ENCODE measurements at places on chromosomes 4 and X.

- DNase-seq, result no peak
Observed at GRCh38 chrX:153669901-153670731, 3.5 kb downstream of the PNCK start.

DNA sequence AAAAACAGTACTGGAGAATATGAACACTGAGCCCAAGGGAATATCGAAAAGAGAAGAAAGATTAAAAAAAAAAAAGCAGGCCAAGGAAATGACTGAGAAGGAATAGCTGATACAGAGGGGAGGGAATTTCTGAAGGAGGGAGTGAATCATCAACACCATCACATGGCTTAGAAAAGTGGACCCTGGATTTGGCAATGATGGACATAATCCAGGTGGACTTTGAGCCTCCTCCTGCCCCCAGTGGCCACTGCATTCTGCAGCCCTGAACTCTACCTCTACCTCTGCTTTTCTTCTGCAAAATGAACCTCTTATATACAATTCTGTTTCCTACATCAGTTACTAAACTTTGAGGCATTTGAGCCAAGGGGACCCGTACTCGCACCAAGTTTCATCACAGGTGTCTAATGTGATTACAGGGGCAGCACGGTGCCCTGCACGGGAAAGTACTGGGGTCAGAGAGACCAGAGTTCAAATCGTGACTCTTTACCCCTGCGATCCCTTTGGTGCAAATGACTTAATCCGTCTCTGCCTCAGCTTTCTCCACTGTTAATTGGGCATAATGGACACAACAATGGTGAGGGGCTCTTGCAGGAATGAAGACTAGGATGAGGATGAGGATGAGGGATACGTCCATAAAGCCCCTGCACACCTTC lies 1.1 kb downstream of the OCIAD2 start:
- DNase-seq, result no peak

DNA sequence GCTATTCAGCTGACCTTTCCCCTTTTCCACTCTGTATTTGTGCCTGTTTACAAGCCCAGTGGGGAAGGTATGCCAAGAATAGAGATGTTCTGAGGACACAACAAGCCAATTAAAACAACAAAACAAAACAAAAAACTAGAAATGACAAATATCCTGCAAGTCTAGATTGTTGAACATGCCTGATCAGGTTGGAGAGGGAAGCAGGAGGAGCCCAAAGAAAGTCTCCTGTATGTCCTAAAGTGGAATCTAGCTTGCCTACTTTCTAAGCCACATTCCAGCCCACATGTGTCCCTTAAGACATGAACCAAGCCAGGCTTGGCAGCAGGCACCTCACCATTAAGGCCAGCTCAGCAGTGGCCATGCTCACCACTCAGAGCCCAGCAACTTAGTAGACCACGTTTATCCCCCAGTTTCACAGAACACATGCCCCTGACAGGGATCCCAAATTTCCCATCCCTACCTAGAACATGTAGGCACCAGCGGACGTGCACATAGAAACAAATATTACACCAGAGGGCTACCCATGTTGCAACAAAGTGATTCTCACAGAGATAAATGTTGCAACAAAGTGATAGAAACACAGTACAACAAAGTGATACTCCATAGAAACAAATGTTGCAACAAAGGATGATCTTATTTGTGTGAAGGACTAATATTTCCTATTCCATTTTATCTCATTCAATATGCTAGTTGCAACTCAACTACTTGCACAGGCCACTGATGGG lies 48.3 kb downstream of the CD99L2 start:
- DNase-seq, result no peak

DNA sequence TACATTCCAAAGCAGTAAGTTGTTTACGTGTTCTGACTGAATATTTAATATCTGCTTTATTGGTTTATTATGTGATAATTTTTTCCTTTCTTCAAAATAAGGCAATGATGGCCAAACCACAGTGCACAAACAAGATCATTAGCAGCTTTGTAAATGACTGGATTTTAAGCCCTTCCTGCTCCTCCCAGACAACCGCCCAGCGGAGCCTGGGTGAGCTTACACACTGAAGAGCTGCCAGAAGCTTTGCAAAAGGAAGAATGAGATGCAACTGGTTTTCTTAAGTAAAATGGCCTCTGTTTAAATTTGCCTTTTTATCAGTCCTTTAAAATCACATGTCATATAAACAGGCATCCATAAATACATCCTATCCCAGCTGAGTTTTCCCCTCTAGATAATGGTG lies 52.2 kb downstream of the SPARCL1 start:
- DNase-seq, result no peak

DNA sequence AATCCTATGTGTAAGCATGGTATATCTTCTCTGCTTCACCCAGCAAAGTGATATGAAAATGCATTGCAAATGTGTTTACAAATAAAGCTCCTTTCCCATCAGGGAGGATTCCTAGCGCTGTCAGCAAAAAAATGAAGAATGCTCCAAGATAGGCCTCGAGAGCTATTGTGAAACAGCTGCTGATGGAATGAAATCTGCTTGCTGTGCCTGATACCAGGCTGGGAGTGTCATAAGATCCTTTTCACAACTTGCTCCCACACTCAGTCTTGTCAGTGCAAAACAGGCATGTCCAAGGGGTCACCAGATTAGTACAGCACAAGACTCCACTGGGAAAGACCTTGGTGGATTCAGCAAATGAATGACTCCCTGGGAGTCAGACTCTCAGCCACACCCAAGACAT lies 34.1 kb downstream of the HNRNPH2 start:
- DNase-seq, result no peak

DNA sequence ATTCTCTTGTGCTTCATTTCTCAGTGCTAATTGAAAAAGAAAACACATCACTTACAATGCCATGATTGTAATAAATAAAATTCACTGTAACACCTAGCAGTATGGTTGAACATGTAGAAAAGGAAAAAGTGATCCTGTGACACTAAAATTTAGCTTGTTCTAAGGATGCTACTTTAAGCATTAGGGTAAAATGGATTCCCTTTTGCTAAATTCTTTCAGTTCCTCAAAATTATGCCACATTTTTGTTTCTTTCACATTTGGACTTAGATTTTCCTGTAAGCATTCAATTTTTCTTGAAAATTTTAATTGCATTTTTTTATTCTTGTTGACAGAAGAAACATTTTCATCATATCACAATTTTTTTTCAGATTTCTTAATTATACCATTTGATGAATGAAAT lies 19.4 kb downstream of the TET2 start:
- no peak for DNase-seq

DNA sequence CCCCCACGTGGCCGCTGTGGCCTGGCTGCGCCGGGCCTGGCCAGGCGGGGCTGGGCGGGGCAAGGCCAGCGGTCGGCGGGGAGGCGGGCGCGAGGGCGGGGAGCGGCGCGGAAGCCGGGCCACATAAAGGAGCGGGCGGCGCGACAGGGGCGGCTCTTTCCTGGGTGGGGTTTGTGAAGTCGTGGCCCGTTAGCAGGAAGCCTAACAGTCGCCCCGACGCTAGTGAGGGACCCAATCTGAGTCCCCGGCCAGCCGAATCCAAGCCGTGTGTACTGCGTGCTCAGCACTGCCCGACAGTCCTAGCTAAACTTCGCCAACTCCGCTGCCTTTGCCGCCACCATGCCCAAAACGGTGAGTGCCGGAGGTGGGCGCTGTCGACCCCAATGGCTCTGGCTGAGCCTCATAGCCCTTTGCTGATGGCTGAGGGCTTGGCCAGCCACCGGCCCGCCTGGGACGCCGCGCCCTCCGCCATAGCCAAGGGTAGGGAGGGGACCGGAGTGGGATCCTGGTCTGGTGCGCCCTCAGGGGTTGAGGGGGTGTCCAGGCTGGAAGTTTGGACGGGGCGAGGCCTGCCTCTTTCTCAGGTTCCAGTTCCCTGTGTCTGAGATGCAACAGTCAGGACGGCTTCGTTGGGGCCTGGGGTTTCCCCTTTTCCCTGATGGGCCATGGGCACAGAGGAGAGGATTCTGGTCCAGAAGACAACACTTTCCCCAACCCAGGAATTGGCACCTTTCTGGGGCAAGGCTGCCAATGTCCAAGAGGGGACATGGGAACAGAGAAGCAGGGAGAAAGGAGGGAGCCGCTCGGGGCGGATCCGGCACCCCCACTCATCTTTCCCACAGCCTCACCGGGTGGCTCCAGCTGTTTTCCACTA lies at the start of gene MSN:
TSS of gene MSN (plus strand) at position 152 of the 874 bp plus-strand sequence. CDS start at position 340, 188 bp downstream.
- peak; percentile 37 for DNase-seq

DNA sequence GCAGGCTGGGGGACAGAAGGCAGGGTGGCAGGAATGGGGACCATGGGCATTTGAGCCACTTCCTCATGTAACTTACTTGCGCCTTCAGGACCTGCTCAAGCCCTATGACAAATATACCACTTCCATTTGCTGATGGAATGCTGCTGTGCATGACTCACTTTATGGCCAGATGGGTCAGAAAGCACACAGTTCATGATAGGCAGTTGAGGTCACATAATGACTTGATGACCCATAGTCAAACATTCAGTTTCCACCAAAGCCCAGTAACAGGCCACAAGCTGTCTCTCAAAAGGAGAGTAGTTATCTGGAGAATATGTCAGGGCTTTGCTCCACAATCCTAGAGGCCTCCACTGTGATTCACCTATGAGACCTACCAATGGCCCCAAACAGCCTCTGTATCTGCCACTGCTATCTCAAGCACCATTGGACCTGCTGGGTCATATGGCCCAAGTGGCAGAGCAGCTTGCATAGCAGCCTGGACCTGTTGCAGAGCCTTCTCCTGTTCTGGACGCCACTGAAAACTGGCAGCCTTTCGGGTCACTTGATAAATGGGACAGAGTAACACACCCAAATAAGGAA lies 5.3 kb upstream of the PAPSS1 start:
- no peak for DNase-seq

- no peak for DNase-seq
Observed at GRCh38 chr4:185702147-185702663, 109.8 kb downstream of the SORBS2 start.

GRCh38 chrX:9857575-9858474 lies 71.6 kb downstream of the SHROOM2 start:
- DNase-seq, result no peak

- no peak for DNase-seq
Observed at GRCh38 chr4:78622253-78622979, 70.8 kb downstream of the ANXA3 start.

DNA sequence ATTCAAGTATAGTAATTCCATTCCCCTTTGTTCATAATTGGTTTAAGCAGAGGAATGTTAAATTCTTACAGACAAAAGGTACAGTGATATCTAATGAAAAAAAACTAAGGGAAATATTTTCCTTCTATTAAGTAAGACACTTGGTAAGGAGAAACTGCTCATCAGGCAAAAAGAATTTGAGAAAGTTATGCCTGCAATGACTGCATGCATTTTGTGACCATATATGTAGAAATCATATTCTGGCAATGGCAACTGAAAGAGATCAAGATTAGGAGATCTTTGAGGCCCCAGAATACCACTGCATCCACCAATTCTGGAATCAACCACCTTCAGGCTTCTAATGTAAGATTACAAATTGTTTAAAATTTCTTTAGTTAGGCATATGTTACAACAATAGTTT lies 364.8 kb downstream of the PCDH10 start:
- DNase-seq, result no peak

GRCh38 chr4:13527981-13528820 lies 16.1 kb downstream of the NKX3-2 start:
- no peak for DNase-seq

DNA sequence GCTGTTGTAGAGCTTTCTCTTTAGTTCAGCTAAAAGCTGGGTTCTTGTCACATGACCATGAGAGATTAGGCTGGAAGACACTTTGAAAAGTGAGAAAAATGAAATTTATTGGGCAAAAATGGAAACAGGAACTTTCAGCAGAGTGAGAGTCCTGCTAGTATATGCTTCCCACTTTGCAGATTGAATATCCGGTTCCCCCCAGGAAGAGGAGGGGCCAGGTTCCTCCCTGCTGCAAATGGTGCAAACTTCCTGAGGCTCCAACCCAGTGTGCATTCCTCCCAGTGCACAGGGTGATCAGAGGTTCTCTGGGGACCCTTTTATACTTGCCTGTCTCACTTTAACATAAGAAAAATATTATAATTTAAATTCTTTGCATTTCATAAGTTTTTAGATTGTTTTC lies 119.9 kb upstream of the SPIN4 start:
- DNase-seq, result no peak

DNA sequence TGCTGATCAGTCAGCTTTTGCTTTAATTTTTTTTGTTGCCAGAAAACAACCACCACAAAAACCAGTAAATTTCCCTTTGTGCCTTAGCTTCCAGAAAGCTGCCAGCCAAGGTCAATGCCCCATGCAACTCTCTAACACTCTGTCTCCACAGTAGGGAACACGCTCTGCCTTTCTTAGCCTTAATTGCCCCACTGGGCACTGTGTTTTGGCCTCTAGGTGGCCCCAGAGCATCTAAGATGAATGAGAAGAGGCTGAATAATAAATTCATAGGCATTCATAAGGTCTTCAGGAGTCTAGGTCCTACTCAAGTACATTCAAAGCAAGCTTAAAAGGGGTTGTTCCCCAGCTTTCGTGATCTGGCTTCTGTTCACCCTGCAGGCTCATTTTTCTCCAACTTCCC lies 57.7 kb upstream of the PASD1 start:
- no peak for DNase-seq

GRCh38 chr4:98482503-98482846 lies 175.9 kb downstream of the TSPAN5 start:
- DNase-seq, result no peak

- no peak for DNase-seq
Observed at GRCh38 chrX:24253030-24253429, 60.8 kb downstream of the SUPT20HL2 start.

GRCh38 chr4:3871881-3872833 lies 106.0 kb downstream of the ADRA2C start:
- DNase-seq, result no peak

- DNase-seq, result no peak
Observed at GRCh38 chr4:16125571-16126445, 42.0 kb upstream of the PROM1 start.

DNA sequence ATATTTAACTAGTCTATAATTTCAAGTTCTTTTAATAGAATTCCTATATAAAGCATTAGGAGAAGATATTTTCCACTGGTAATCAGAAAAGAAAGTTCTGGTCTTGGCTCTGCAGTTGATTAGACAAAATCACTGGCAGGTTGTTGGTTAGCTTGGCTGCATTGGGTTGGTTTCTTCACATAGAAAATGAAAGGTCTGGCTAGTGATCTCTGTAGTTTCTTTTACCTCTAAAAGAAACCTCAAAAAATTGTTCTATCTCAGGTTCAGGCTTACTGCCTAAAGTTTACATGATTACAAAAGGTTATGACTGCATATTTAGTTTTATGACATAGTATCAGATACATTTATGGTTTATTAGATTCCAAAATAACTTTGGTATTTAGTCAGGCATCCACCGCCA lies 95.8 kb upstream of the NAP1L5 start:
- DNase-seq, result no peak

DNA sequence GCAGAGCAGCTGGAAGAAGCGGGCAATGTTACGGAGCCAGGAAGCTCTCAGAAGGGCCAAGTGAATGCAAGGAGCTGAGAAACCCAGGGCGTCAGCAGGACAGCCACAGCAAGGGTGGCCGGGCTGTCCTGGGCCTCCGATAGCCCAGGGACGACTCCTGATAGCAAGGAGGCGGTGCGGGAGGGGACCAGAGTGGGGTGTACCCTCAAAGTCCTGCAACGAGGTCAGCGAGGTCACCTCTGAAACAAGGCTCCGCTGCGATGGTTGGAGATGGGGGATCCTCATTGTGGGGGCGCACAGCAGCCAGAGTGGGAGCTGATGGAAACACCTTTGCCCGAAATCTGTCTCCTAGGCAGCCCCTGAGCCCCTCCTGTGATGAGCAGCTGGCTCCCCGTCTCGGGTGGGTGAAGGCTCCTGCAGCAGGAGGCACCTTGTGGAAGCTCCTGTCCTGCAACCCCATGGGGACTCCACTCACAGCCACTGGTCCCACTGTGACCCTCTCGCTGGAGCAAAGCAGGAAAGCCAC lies 4.3 kb upstream of the CCNQ start:
- DNase-seq, result no peak

Data from GM18507 (cell line).